ENCODE measurements at places on chromosomes 16 and 17.

GRCh38 chr17:69878661-69879060 lies 196.4 kb upstream of the KCNJ16 start:
- DNase-seq, result no peak

GRCh38 chr16:84239909-84240308 lies at the start of gene KCNG4:
KCNG4 (minus strand) TSS chr16:84240012; CDS start chr16:84237485, 2,527 bp downstream.
- no peak for DNase-seq

DNA sequence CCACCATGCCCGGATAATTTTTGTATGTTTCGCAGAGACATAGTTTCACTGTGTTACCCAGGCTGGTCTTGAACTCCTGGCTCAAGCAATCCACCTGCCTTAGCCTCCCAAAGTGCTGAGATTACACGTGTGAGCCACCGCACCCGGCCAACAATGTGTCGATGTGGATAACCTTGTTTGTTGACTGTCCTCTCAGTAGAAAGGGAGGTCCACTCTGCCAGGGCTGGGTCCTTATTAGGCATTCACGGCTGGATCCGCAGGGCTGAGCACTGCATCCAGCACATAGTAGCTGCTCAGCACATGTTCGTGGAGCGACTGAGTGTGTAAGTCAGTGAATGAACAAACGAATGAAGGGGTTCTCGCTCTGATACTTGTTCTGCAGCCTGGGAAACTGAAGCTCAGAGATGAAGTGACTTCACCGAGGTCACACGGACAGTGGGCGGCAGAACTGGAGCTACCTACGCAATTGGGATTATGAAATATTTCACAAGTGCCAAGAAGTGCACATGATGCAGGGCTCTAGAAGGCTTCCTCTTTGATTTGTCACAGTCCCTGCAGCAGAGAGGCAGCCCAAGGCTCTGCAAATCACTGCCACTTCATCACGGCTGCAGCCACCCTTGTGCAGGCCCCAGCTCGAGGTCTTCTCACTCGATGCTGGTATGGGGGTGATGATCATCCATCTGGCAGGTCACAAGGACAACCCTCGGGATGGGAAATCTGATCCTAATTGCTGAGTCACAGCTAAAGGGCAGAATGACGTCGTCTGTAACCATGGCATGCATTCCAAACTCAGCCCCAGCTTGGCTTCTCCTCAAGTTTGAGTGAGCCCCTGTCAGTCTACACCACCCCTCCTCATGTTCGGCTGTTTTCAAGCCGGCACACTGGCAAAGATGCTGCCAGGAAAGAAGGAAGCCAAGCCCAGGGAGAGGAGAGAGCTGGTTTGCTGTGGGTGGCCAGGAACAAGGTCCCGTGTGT lies 28.0 kb upstream of the SNN start:
- DNase-seq, result peak; percentile 90

- no peak for DNase-seq
Observed at GRCh38 chr17:40436636-40437035, 6.6 kb upstream of the IGFBP4 start.

DNA sequence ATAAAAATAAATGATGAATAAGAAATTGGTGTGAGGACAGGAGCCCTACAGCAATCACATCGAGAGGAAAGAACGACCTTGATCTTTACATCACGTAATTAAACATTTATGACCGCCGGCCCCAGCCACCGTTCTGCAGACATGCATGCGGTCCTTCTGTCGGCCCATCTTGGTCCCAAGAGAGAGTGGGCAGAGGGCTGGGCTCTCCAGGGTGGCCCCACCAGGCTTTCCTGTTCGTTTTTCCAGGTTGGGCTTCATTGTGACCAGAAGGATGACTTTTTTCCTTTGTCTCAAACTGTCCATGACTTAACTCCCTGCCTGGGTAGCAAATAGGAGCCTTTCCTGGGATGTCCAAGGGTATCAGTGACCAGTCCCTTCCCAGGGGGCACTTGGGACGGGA lies 3.3 kb upstream of the CRISPLD2 start:
- no peak for DNase-seq

GRCh38 chr17:49932138-49932723 lies 36.8 kb upstream of the DLX4 start:
- no peak for DNase-seq

GRCh38 chr16:57146735-57147134 lies 39.1 kb downstream of the PSME3IP1 start:
- no peak for DNase-seq

DNA sequence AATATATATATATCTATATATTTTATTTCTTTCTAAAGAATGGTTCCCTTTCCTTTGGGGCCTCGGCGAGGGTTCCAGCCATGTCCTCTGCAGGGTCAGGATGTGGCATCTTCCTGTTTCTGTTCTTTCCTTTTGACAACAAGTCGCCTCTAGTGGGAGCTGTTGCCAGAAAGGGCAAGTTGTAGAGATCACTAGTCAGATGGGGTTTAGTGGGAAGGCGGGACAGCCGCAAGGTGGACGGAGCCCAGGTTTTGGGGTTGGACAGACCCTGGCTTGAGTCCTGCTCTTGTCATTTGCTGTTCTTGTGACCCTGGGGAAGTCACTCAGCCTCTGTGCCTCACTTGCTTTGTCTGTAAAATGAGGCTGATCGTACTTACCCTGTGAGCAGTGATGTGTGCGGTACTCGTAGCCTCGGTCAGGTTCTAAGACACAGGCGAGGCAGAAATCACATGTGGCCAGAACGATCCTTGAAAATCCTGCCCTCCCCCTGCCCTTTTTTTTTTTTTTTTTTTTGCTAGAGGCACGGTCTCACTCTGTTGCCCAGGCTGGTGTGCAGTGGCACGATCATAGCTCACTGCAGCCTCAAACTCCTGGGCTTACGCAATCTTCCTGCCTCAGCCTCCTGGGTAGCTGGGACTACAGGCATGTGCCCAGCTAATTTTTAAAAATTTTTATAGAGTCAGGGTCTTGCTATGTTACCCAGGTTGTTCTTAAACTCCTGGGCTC lies 80.1 kb downstream of the ABCC6 start:
- peak; percentile 65 for DNase-seq

Data from thyroid gland (tissue), 4 donors.